ENCODE measurements at places on chromosomes 16 and 17.

GRCh38 chr17:49899588-49899987, 51.7 kb upstream of the TAC4 start:
- DNase-seq, result no peak

DNA sequence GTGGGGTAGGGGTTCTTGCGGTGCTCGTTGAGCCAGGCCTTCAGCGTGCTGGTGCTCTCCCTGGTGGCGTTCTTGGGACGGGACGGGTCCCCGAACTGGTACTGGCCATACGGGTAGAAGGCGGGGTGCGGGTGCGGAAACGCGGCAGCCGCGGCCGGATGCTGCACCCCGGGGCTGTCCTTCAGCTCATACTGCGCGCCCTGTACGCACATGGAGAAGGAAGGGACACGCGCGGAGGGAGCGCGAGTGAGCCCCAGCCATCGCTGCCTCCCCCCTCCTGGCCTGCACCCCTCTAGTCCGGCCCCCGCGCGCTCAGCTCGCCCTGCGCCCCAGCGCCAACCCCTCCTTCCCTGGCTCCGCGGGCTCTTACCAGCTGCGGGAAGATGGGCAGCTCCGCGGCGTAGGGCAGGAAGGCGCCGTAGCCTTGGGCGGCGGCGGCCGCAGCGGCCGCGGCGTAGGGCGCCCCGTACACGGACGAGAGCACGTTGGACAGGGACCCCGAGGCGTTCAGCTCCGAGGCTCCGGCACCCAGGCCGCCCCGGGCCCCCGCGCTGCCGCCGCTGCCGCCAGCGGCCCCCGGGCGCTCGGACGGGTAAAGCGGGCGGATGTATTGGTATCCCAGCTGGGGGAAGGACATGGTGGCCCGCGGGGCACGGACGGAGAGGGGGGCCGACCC, 1.0 kb downstream of the IRX3 start:
- no peak for DNase-seq

DNA sequence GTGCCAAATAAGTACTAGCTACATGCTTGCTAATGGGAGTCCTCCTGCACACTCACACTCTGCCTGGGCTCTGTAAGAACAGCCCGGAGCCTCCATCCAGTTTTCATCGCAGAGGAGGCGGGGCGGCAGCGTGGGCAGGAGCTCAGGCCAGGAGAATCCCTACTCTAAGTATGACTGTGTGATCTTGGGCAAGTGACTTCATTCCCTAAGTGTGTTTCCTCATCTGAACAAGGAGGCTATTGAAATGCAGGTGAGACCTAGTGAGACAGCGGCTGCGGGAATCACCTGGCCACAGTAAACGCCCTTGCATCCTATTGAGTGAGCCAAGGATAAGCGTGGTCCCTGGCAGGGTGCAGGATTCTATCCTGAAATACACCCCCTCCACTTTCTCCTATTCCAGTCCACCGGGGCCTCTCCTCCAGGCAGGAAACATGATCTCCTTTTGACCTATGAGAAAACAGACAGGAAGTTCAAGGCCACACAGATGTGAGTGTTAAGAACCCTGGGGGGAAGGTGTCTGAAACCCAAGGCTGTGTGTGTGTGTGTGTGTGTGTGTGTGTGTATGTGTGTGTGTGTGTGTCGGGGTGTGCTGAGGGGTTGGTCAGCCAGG, 5.2 kb upstream of the RAI1 start:
- no peak for DNase-seq

DNA sequence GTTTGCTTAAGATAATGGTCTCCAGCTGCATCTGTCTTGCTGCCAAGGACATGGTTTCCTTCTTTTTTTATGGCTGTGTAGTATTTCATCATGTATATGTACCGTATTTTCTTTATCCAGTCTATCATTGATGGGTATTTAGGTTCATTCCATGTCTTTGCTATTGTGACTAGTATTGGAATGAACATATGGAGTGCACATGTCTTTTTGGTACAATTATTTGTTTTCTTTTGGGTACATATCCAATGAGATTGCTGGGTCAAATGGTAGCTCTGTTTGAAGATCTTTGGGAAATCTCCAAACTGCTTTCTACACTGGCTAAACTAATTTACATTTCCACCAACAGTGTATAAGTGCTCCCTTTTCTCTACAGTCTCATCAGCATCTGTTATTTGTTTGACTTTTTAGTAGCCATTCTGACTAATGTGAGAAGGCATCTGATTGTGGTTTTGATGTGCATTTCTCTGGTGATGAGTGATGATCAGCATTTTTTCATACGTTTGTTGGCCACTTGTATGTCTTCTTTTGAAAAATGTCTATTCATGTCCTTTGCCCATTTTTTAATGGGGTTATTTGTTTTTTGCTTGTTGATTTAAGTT, 66.2 kb downstream of the TNFRSF13B start:
- no peak for DNase-seq

DNA sequence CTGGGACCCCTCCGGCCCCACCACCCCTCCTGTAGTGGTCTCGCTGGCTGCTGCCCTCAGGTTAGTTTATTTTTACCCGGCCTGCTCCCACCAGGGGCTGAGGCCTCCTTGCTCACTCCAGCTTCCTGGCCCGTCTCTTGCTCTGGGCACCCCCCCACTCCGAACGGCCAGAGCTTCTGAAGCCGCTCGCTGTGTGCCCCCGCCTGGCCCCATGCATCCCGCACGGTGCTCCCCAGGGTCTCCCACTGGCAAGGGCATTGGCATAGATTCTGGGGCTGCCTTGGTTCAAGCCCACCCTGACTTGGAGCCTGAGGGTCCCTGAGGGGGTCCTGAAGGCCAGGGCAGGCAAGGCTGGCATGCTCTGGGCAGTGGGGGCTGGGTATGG, 186.4 kb downstream of the SEC14L1 start:
- DNase-seq, result no peak

- no peak for DNase-seq
Observed at GRCh38 chr17:74773414-74773813, 2.7 kb downstream of the NAT9 start.

- no peak for DNase-seq
Observed at GRCh38 chr17:67125417-67125816, 81.1 kb downstream of the CACNG1 start.

DNA sequence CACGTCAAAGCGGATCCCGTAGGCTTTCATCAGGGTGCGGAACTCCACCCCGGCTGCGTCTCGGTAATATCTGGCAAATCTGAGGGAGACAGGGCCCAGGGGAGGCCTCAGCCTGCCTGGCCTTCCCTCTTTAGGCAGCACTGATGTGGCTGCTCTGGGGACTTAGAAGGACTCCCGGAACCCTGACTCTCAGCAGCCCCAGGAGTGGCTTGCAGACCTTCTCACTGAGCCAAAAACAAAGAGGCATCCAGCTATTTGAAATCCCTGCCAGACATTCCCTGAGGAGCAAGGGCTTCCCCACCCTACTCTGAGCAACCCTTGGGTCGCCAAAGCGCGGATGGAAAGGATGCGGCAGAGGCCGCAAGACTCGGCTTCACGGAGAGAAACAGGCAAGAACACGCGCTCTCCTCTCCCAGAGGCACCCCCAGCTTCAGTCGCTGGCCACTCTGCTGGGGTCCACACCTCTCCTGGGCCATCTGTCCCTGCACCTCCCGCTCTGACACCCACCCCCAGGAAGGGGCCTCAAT, 7.9 kb downstream of the P2RX5 start:
- no peak for DNase-seq

- peak; percentile 33 for DNase-seq
Observed at GRCh38 chr17:63834431-63835166, 7.1 kb upstream of the FTSJ3 start.

DNA sequence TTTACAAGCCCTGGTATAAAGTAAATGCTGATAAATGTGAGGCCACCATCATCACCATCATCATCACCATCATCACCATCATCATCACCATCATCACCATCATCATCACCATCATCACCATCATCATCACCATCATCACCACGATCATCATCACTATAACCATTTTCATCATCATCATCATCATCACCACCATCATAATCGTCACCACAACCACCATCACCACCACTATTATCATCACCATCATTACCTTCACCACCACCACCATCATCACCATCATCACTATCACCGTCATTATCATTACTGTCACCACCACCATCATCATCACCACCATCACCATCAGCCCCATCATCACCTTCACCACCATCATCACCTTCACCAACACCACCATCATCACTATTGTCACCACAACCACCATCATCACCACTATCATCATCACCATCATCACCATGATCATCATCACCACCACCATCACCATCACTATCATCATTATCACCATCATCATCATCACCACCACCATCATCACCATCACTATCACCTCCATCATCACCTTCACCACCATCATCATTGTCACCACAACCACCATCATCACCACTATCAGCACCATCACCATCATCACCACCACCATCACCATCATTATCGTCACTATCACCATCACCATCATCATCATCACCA, 16.6 kb upstream of the ZNF469 start:
- no peak for DNase-seq

- DNase-seq, result no peak
Observed at GRCh38 chr16:48123104-48123788, 32.5 kb downstream of the ABCC12 start.

DNA sequence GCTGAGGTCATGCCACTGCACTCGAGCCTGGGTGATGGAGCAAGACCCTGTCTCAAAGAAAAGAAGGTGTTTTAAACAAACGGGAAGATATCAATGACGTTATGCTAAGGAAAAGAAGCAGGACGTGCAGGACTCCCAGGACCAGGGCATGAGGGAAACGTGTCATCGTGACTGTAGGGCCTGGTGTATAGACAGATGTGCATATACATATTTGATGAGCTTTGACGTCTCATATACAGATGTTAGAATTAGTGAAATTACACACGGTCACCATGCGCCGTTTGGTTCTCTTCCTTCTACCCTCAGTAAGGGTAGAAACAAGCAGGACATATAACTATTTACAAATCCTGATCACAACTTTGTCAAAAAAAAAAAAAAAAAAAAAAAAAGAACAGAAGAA, 17.6 kb upstream of the PVALEF start:
- no peak for DNase-seq

GRCh38 chr16:595942-596735, 6.3 kb downstream of the RAB40C start:
- DNase-seq, result no peak

DNA sequence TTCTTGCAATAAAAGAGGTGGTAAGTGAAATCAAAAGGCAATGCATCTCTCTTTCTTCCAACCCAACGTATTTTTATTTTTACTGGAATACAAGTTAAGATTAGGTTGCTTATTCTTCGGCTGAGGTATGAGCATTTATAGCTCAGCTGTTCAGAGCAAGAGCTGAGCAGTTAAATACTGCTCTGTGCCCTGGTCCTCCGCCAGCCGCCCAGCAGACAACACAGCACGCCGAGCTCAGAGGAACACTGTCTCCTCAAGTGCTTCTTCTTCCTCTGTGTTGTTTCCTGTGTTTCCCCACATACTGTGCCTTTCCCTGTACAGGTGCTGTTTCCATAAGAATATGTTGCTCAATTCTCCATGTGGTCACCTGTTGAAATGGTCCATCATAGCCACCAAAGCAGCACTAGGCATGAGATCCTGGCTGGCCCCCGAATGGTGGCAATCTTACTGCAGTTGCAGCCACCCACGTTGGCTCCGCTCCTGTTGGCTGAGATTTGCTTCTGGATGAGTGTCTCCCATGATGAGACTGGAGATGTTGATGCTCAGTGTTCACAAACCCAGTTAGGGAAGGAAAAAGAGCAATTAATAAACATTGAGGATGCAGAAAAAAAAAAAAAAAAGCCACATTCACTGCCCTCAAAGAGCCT, 515.3 kb downstream of the GRIN2A start:
- DNase-seq, result no peak

DNA sequence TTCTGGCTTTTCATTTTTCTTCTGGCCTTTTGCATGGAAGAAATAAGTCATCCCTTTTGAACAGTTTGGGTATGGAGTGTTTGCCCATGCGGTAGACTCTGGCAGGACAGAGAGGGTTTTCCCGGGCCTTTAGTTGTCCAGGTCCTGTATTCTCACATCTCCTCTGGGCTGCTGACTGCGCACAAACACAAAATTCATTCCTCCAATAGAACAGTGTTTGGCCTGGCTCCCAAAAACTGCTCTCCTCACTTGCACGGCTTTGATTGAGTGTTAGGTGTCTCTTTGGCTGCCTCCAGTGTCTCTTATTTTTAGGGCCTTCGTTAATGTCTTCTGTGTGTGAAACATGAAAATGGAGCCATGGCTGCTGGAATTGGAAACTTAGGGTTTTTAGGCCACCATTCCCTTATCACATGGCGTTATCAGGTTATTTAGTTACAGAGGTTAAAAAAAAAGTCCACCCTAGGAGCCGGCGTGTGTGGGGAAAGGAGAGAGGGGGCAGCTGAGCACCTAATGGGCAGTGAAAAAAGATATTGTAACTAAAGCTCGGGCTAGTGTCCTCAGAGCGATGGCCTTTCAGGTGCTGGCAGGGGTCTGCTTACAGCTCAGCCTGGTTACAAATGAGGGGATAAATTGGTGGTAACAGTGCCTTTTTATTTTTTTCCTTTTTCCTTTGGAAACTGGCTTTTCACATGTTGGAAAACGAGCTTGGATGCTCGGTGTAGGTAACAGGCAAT, 47.3 kb downstream of the PRKCA start:
- DNase-seq, result no peak

DNA sequence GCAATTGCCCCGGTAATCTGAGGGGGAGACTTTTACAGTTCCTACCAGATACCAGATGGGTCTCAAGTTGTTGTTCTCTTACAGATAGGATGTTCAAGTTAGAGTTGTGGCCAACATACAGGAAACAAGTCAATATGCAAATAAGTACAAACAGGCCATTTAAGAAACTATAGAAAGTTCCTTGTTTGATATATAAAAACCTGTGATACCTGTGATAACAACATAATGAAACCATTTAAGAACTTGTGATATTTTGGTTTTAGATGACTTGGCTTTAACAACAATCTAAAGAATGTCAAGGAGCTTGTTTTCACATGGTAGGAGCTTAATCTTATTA, 16.8 kb downstream of the CDR2 start:
- no peak for DNase-seq

DNA sequence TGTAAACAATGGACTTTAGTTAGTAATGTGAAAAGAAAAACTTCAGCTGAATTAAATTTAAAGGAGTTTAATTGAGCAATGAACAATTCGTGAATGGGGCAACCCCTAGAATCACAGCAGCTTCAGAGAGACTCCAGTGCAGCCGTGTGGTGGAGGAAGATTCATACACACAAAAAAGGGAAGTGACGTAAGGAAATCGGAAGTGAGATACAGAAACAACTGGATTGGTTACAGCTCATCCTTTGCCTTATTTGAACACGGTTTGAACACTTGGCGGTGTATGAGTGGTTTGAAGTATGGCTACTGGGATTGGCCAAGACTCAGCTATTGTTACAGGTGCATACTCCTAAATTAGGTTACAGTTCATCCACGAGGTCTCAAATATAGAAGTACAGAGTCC, 460.4 kb upstream of the ASIC2 start:
- no peak for DNase-seq

All from GM18507 (cell line).